ENCODE measurements at places on chromosomes 5 and 9.

- DNase-seq, result no peak
These were observed 8.4 kb upstream of the UBAP1 start for GRCh38 chr9:34170237-34170991.

DNA sequence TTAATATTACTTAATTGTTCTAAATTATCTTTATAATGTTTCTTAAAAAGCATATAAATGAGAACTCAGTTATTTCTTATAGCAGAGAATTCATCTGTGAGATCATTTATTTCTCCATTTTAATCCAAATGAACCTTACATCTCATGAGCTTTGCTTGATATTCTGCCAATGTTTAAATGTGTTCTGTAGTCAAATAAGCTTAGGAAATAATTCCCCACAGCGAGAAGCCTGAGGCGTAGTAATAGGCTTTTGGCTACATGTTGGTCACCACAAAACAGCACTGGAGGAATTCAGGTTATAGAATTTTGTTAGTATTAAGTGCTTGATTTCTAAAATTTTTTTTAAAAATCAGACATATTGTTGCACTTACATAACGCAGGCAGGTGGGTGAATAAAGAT, 585.3 kb upstream of the RORB start:
- no peak for DNase-seq

DNA sequence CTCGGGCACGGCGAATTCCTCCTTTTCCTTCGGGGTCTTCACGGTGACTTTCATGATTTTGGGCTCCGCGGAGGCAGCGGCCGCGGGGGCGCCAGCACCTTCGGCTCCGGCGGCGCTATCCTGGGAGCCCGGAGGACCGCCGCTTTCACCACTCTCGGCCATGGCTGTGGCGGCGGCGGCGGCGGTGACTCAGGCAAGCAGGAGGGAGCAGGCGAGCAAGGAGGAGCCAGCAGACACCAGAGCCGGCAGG, 315 bp downstream of the UBQLN1 start:
- DNase-seq, result no peak

GRCh38 chr5:20611620-20612019, 623.6 kb upstream of the CDH18 start:
- DNase-seq, result no peak

DNA sequence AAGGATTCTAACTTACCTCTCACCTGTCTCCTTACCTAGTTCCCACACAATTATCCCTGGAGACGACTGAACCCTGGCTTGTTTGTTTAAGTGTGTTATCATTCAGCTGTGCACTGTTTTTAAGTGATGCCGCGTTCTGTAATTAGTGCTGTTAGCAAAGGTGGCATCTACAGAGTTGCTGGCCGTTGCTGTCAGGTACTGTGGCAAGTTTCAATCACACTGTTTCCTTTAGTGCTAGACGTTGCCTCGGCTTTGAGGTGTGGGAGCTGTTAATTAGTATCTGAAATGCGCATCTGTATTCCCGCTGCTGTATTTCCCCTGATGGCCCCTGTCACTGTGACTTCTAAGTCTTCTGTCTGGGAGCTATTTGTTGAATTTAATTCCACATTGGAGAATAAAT, 193.8 kb upstream of the GAS1 start:
- DNase-seq, result no peak

DNA sequence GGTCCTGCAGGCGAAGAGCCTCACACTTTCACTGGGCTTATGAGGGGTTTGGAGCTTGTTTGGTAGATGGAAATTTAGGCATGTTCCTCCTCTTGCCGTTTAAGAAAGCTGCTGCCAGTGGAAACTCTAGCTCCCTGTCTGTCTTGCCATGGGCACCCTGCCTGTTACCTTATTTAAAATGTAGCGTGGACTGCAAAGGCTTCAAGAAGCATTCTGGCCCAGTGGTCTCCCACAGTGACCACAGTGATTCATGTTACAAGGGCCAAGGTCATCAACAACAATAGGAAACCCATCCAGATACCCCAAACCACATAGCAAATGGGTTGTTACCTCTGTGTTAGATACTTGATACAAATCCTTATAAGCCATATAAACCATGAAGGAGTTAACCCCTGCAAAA, 96.6 kb downstream of the DPYSL3 start:
- DNase-seq, result no peak

- DNase-seq, result no peak
These were observed 61.1 kb downstream of the MTRR start for GRCh38 chr5:7930011-7930410.

- no peak for DNase-seq
These were observed 284.1 kb upstream of the GRIA1 start for GRCh38 chr5:153206361-153206760.

GRCh38 chr5:149452007-149452664, 73.0 kb upstream of the IL17B start:
- DNase-seq, result no peak

DNA sequence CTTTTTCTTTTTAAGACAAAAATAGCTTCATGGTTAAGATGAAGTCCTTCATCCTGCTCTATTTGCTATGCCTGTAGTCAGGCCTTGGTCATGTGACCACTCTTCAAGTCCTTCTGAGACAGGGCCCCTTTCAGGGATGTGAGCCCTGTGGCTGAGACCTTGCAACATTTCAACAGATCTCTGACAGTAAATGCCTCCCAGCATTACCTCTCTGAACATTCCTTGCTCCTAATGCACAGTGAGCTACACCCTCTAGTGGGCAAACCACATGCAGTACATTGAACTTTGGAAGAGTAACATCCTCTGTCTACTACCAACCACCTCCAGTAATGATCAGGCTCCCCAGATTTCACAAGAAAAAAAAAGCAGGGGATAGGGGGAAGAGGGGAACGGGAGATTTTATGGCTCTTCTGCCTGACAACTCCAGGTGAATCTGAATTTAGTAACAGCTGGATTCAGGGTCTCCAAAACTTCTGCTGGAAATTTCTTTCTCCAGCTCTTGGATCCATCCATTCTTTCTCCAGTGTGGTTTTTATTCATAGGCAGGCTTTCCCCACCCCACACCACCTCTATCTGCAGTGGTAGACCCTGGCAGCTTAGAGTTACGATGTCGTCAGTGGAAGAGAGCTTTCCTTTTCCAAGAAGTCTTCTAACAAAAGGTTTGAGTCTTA, 8.9 kb upstream of the FBXO38 start:
- no peak for DNase-seq

DNA sequence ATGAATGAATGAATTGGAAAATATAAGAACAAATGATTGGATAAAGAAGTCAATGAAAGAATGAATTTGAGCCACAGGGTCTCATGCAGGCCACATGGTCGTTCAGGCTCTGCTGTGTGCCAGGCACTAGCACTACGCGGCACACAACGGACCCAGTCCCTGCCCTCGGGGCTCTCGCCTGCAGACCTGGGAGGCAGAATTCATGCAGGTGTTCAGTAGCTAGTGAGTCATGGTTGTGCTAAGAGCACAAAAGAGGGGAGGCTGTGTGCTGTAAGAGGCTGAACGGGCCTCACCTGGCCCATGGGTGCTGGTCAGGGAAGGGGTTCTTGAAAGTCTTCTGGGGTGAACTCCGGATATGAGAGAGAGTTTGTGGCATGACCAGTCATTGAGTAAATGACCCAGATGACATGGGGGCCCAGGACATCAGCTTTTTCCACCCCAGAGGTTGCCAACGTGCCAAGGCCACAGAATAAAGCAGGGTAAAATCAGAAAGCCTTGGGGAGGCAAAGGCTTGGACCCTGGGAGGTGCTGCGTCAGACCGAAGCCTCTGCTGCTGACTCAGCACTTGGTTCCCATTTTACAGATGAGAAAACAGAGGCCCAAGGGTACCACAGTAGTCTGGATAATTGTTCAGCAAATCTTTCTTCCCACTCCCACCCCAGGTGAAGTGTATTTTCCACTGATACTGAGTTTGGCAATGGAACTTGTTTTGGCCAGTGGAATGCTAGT, 264.3 kb upstream of the MVB12B start:
- no peak for DNase-seq

DNA sequence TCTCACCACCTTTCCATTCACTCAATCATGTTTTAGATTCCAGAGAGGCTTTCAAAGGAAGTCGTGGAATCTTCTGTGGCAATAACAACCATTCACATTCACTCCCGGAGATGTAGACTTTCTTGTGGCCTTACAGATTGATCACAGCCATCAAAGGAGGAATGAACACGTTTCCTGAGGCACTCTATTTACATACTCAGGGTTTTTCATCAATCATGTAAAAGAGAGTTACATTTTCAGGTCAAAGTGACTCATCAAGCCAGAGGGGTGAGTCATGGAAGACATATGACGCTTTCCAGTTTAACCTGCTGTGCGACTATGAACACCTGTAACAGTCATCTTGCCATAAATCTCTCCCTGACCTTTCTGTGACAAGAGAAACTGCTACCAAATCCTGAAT, 39.3 kb upstream of the RAD23B start:
- peak; percentile 3 for DNase-seq

DNA sequence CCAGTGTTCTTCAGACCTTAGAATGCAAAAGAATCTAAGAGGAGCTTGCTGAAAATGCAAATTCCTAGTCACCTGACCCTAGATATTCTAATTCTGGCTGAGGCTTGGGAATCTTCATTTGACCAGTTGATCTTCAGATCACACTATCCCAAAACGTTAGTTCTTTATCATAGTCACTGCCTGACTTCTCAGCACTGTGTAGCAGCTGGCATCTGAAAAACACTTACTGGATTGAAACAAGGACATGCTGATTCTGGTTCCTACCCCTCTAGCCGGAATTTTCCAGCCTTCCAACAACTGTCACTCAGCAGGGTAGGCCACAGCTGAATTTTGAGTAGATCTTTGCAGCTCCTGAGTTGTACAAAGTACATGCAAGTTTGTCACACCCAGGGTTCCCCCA, 72.2 kb downstream of the EBF1 start:
- no peak for DNase-seq

DNA sequence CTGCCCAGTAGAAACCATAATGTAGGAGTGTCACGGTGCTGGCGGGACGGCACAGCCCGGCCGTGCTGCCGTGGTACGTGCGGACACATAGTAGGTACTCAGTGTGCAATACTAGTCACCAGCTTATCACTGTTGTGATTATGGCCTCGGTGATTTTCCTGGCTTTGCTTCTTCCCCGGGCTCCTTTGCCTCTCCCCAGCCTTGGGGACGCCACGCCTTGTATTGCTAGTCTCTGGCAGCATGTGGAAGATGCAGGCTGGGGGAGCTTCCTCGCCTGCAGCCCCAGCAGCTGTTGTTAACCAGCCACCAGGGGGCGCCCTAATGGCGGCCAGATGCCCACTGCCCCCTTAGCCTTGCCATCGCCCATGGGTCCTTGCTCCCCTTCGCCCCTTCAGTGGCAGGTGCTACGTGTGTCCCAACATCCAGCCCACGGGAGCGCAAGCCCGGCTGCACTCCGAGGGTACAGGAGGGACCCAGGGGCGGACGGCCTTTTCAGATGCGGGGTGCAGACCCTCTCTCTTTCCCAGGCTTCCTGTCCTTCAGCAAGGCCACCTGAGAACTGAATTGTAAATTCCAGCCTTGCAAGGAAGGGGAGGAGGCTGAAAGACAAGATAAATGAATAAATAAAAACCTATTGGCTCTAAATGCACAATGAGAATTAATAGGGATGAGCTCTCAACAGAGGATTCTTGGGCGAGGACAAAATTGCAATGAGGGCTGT, 8.0 kb downstream of the NTNG2 start:
- peak; percentile 47 for DNase-seq

GRCh38 chr5:161548487-161549094, 2.1 kb upstream of the GABRB2 start:
- no peak for DNase-seq

DNA sequence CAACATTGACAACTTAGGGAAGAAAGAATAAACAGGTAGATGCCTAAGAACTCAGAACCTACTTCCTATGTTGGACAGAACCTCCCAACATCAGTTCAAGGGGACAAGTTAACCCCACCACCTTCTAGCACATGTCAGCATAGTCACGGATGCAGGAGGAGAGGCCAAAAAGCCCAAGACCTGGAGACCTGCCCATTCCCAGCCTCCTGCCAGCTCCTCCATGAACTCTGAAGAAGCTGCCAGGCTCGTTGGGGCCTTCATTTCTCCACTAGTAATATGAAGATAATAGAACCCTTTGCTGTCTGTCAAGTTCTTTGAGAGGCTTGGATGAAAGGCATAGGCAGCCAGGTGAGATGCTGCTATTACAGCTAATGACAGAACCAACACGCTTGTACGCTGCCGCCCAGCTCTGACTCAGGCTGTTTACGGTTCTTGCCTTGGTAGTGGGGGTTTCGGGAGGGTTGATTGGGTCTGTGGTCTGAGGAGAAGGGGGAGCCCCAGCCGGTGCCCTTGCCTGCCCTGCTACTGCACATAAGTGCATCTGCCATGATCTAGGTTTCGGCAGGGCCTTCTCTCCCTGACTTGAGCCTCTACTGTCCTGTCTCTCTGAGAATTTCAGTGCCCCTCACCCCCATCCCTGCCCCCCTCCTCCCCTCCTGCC, 82.2 kb downstream of the NRG2 start:
- no peak for DNase-seq

GRCh38 chr9:92010705-92011536, 60.9 kb upstream of the ROR2 start:
- DNase-seq, result no peak

DNA sequence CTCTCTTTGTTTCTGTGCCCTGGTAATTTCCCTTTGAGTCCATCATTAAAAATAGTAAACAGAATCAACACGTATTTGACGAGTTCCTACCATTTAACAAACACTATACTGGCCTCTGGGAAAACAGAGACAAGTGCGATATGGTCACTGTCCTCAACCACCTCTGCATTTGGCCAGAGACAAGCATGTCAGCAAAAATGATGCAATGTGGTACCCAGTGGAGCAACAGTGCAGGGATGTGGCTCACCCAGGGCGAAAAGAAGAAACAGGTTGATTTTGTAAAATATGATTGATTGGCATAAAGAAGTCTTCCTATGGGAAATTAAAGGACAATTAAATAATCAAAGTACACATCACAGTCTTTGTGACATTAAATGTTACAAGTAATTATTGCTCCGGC, 99.1 kb downstream of the CFAP90 start:
- DNase-seq, result no peak

DNA sequence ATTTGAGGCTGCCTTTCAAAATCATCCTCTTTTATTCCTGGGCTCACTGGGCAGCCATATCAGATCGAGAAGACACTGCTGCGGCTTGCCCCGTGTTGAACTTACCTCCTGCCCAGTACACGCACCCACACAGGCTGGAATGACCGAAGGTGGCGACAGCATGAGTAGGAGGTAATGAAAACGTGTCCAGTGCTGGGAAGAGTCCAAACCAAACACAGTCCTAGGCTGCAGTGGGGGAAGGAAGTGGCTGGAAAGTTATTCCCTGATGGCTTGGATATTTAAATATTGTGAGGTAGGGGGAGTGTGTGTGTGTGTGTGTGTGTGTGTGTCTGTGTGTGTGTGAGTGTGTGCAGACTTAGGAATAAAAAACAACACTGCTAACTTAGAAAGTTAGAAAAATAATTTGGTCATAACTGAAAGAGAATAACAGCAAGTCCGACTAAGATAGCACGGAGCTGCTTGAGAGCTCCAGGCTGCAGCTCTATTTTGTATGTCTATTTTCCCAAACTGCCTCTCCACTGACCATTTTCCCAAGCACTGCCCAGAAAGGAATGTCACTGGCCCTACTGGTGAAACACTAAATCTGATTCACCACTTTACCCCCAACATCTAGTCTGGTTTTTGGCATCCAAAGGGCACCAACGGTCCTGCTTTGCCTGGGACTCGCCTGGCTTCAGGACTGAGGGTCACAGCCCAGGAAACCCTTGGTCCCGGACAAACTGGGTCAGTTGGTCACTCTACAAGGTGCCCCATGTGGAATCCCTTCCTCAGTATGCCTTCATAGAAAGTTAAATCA, 41.2 kb downstream of the ANKH start:
- DNase-seq, result no peak

GRCh38 chr9:100090880-100091279, 7.9 kb downstream of the ERP44 start:
- DNase-seq, result no peak

GRCh38 chr5:73337586-73338255, 110.9 kb downstream of the FOXD1 start:
- no peak for DNase-seq
